ENCODE measurements at places on chromosomes 4 and X.

DNA sequence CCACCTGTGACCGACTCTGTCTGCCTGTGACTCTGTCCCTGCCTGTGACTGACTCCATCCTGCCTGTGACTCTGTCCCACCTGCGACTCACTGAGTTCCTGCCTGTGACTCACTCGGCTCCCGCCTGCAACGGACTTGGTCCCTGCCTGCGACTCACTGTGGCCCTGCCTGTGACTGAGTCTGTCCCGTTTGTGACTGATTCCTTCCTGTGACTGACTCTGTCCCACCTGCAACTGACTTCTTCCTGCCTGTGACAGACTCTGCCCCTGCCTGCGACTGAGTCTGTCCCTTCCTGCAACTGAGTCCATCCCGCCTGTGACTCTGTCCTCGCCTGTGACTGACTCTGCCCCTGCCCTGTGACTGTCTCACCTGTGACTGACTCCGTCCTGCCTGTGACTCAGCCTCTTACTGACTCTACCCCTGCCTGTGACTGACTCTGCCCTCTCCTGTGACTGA is 9.6 kb upstream of the UVSSA start:
- DNase-seq = no peak

- DNase-seq = no peak
Observed at GRCh38 chr4:73092868-73093267, 23.4 kb upstream of the COX18 start.

GRCh38 chrX:40244980-40245379 is 147.2 kb upstream of the BCOR start:
- DNase-seq = no peak

- peak; percentile 48 for DNase-seq
Observed at GRCh38 chrX:110167952-110168451, 149.9 kb downstream of the AMMECR1 start.

DNA sequence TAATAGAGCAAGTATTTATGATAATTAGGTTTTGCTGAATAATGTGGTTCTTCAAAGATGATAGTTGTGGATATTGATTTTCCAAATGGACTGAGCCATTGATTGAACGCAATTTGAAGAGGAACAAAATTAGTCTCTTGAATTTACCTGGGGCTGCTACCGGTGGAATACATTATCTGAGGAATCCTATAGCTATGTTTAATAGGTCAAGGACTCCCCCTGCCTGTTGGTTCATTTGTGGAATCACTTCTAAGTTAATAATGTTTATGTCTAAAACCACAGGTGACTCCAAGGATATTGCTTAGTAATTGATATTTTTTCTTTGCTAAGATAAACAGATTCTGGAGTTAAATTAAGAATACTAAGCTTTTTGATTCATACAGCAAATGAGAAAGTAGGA is 576.0 kb upstream of the PABPC4L start:
- DNase-seq = no peak

DNA sequence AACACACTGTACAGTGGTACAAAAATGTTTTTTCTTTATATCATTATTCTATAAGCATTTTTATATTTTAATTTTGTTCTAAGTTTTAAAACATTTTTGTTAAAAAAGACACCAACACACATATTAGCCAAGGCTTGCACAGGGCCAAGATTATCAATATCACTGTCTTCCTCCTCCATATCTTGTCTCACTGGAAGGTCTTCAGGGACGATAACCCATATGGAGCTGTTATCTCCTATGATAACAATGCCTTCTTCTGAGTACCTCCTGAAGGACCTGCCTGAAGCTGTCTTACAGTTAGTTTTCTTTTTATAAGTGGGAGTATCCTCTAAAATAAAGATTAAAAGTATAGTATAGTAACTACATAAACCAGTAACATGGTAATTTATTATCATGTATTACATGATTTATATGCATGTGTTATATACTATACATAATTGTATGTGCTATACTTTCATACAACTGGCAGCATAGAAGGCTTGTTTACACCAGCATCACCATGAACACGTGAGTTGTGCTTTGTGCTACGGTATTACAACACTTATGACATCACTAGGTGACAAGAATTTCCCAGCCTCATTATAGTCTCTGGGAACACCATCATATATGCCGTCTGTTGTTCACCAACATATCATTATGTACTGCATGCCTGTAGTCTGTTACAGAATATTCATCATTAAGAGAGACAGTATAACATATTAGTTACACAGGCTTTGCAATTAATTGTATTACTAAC is 90.7 kb downstream of the WDFY3 start:
- no peak for DNase-seq

GRCh38 chrX:51853251-51853650 is 40.2 kb upstream of the MAGED1 start:
- no peak for DNase-seq

- no peak for DNase-seq
Observed at GRCh38 chr4:42965326-42965725, 72.8 kb downstream of the GRXCR1 start.

DNA sequence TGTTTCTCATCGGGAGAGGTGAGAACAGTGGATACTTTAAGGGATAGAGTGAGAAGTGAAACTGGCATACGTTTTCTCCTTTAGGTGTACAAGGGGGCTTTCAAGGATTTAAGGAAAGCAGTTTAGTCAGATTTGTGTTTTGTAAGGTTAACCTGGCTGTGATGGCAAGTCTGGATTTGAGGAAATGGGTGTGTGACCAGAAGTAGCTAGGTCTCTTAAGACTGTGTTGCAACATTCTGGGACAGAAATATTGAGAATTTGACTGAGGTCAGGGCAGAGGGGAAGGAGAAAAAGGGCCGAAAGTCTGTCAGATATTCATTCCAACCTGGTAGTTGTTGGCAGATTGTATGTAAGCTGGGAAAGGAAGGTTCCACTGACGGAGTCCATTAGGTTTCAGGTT is 10.4 kb upstream of the GABRE start:
- DNase-seq = no peak

- no peak for DNase-seq
Observed at GRCh38 chr4:112637552-112637866, 566 bp downstream of the LARP7 start.

DNA sequence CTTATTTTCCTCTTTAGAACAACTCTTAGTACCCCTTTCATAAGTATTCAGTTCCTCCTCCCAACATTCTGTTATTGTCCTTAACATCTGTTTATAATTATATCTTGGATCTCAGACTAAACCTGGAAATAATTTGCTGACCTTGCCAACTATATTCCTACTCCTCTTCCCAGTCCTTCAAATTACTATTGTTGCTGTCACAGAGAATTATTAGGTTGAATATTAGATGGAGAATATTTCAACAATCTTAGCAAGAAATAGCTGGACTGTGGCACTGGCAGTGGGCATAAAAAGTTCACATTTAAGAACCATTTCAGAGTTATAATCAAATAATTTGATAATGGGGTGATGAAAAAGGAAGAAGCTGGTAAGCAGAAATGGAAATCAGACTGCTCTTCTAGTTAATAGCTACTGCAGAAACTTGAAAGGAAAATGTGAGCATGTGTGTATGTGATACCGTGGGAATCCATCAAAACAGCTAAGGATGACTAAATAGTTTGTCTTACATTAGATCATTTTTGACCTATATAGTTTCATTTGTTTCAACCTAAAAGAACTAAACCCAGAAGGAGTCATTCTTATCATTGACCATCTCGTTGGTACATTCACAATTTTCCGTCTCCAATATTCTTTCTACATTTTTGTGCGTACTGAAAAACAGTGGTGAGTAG is 43.3 kb upstream of the PRDM8 start:
- DNase-seq = no peak

DNA sequence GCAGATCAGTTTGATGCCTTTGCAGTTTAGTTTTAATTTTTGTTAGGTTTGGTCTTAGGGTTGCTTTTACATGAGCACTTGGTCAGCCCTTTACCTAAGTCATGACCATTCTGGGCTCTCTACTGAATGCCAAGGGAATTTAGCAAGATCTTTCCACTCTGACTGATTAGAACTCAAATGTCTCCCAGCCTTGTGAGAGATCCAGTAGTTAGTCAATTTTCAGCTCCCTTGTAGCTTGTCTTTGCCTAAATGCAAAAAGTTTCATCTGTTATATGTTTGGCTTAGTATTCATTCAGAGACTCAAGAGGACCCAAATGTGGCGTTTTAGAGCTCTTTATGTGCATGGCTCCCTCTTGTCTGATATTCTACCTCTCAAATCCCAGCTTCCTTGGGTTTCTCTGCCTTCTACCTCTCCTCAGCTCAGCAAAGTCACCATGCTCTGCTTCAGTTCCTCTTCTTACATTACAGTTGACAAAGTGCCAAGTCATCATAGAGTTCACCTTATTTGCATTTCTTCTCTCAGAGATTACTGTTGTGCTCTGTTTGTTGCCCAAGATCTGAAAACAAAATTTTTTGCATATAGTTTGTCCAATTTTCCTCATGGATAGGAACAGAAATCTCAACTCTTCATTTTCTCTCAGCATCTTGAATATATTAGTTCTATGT is 17.5 kb upstream of the JAKMIP1 start:
- no peak for DNase-seq

- no peak for DNase-seq
Observed at GRCh38 chr4:38424151-38424871, 239.7 kb upstream of the KLF3 start.

DNA sequence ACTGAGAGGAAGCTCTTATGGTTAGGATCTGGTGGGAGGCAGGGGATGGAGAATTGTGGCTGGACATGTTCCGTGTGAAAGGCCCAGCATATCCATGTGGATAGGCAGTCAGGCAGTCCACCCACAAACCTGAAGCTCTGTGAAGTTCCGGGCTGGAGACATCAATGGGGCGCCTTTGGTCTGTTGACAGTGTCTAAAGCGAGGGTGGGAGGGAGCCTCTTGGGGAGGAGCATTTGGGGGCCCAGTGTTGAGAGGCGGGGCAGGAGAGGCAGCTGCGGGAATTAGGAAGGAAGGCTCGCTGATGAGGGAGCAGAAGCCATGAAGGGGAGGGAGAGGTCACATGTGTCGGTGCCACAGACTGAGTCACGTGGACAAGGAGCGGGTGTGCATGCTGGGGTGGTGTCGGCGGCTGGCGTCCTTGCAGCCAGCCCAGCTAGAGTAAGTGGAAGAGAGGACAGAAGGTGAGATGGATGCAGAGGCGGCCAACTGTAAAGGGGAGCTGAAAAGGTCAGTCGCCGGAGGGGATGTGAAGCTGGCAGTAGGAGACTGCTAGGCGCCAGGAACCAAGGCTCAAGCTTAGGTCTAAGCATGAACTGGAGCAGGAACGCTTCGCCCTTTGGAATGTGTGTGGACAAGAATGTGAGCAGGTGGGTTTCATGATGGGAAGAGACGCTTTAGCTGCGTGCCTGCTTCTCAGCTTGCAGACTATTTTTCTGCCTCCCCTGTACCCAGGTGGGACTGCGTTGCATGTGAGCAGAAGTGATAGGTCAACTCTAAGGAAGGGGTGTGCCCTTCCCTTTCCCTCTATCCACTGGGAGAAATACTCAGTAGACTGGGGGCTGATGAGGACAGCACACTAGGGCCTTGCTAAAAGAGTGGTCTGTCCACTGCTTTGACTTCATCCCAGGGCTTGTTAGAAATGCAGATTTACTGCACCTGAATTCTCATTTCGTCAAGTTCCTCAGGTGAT is 44.0 kb upstream of the TLR2 start:
- no peak for DNase-seq

DNA sequence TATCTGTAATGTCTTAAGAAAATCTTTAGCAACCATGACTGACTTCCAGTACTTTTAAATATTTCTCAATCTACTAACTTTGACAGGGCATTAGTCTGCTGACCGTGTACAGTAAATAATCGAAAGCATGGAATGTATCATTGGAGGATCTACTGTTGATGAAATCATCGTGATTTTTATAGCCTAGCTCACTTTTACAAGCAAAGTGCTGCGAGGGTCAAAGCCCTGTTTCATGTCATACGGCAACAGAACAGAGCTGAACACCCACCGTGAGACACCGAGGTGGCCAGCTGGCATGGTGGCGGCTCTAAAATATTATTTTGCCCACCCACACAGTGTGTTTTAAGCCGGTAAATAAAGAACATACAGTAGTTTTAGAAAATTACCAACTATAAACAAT is 679.3 kb downstream of the FAT4 start:
- DNase-seq = no peak

DNA sequence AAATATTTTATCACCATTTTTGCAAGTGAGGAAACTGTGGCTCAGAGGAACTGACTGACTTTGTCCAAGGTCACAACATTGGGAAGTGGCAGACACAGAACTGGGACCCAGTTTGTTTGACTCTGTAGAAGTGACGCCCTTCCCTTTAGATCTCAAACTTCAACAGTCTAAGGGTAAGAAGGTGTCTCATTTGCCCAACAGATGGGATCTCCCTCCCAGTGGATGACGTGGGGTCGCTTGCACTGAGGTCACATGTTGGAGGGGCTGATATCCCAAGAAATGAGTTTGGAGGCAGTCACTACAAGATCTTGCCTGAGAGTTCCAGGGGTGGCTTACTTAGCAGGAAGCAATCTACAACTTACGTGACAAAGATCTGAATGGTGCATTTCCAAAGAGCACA is 172.5 kb upstream of the GPC4 start:
- no peak for DNase-seq

- no peak for DNase-seq
Observed at GRCh38 chr4:25938366-25938765, 24.3 kb downstream of the SMIM20 start.

DNA sequence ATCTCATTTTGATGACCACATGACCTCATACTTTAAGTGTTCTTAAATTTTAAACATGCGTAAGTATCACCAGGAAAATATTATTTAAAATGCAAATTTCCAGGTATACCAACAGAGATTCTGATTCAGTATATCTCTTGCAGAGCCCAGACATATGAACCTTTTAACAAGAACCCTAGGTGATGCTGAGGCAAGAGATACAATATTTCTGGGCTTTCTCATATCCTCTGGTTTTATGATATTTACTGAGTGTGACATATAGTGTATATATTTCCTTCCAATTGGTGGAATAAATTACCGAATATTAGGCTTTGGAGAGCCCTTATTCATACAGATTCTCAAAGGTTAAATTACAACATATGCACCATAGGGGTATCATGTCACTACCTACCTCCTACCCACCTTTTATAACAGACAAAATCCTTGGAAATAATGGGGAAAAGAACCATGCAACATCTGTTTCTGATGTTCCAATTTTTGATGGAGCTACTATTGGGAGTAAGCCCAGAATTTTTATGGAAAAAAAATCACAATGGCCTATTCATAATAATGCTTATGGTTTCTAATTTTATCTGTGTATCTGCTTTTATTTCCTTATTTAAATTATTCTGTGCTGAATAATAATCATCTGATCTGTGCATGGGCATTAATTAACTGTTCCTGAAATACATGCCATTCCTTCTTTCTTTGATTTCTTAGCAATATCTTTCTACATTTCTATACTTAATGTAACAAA is 27.1 kb downstream of the KCTD8 start:
- no peak for DNase-seq

GRCh38 chr4:16819652-16820051 is 78.8 kb downstream of the LDB2 start:
- no peak for DNase-seq

Data from T47D (cell line).